ENCODE measurements at places on chromosomes 4 and X.

DNA sequence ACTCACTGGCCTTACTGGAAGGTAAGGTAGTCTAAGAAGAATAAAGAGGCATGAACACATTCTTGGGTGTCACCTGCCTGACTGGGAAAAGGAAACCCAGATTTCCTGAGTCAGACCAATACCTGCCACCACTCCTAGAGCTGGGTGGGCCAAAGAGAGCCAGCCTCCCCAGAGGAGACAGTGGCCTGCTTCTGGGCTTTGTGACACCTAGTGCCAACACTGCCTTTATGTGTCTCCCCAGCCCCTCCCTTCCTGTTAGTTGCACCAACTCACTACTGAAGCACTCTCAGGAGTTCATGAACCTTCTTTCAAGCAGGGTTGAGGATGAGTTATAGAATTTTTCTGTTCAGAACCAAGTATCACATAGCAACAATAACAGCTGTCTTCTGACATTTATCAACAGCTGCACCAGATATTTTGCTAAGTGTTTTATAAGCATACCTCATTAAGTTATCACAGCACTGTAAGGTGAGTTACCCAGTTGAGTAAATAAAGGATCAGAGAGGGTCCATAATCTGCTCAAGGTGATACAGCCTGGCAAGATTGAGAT lies 77.6 kb upstream of the ETNPPL start:
- DNase-seq: no peak

DNA sequence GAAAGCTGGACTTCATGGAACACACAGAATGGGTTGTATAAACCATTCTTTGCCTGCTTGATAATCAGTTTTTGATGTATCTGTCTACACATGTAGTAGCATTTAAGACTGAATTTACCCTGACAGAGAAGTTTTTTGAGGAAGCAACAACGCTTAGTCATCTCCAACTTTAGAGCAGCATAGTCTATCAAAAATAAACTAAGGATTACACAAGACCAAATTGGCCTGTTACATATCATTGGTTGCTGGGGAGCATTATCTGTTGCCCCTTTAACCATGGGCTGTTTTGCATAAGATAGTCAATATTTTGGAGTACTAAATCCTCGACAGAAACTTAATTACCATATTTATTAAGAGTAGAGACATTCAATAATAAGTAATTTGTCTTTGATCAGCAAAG lies 347.4 kb downstream of the FAM47B start:
- no peak for DNase-seq

GRCh38 chr4:28443371-28443770 lies 1582.7 kb downstream of the STIM2 start:
- DNase-seq: no peak

DNA sequence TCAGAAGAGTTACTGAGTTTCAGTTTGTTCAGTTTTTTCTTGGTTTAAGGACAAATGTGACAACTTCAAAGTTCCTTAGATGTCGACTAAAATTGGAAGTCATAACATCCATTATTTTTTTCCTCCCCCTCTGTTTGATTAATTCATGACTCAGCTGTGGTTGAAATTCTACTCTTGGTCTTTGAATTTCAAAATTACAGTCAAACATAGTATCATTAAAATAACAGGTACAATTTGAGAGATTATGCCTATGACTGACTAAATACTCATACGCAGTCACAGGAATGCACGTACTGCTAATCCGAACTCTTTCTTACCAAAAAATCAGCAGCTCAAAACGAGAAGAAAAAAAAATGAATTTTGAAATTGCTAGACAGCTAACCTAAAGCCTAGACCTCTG lies 1434.8 kb downstream of the RAPGEF2 start:
- DNase-seq: no peak

GRCh38 chr4:143356493-143356892 lies 19.8 kb downstream of the GAB1 start:
- DNase-seq: no peak

DNA sequence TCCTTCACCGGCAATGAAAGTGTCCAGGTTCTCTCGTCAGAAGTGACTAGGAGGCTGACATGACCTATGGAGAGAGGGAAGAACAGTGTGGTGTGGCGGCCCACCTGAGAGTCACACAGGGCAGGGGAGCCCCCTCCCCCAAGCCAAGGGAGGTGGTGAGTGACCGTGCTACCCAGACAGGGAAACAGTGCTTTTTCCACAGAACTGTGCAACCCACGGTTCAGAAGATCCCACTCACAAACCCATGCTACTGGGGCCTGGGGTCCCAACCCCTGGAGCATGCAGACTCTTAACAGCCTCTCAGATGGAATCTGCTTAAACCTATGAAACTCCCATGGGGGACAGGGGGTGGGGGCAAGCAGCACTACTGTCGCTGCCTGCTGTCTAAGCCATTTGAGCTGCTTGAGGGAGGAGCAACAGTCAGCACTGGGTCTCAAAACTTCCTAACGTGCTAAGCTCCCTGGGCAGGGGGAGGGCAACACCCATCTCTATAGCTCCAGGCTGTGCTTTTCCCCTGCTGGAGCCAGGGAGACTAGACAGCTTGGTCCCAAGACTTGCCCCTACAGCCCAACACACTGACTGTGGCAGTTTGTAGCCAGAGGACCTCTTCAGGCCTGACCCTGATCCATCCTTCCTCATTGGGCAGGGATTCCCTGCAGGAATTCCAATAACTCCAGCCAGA lies 850.4 kb upstream of the AADAT start:
- no peak for DNase-seq

GRCh38 chrX:55169782-55170181 lies 50.4 kb upstream of the PAGE5 start:
- no peak for DNase-seq
